ENCODE measurements at places on chromosomes 5 and 9.
A peak's percentile ranks its signal among the peaks of the same experiment; 100 is the strongest.

DNA sequence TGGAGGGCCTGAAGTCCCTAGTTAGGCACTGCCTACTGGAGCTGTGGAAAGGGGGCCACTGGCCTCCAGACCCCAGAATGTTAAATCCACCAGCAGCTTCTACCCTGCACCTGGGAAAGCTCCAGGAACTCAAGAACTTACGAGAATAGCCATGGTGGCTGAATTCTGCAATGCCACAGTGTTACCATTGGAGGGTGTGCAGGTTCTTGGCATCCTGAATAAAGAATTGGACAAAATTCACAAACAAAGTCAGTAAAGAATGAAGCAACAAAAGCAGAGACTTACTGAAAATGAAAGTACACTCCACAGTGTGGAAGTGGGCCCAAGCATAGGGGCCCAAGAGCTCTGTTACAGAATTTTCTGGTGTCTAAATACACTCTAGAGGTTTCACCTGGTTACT is 107.0 kb downstream of the PRDM9 start:
- DNase-seq: no peak

DNA sequence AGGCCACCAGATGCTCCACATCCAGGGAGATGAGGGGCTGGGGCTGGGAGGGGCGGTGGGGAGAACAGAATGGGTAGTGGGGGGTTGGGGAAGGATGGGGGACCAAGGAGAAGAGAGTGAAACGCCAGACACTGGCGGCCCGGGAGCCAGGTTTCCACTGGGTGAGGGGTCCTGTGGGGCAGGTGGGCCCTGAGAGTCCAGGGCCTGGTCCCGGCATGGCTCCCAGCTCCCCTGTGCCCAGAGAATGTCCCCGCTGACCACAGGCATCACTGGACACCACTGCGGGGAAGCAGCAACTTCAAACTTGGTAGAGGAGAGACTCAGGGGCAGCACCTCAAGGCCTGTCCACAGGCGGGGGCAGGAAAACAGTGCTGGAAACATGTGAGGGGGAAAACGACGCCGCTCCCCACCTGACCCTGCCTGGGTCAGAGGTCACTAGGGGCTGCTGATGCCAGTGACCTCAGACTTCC is 13.2 kb downstream of the NINJ1 start:
- no peak for DNase-seq

DNA sequence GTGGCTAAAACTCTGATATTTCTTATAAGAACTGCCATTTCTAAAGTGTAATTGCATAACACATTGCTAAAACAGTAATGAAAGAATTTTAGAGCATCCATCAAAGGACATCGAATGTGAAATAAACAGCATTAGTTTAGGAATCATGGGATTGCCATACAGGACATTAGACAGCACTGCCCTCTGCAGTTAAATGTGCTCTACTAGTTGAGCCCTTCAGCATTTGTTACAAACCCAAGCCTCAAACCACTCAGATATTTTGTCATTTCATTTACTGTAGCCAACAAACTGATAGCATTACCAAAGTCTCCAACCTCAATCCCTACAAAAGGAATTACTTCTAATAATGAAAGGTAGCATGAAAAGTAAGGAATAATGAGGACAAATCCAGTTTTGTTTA is 116.8 kb upstream of the COX7C start:
- DNase-seq: no peak

GRCh38 chr9:29588361-29588760 is 2015.1 kb upstream of the C9orf72 start:
- no peak for DNase-seq

GRCh38 chr5:172751761-172752510 is 19.1 kb downstream of the DUSP1 start:
- DNase-seq: no peak

DNA sequence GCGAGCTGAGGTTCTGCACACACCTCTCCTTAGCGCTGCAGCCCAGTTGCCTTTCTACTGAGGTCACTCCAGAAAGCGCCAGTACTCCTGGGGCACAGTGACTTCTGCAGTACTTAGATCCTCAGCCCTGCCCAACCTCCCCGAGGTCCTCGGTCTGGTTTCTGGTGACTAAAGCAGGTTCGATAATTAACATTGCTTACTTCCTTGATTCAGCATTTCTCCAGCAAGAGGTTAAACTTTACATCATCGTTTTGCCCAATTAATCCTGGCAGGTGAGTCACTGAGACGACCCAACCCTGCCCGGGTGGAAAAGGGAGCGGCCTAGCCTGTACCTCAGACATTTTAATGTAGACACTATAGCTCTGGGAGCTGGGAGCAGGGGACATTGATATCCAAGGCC is 77.6 kb downstream of the PLAC8L1 start:
- no peak for DNase-seq

DNA sequence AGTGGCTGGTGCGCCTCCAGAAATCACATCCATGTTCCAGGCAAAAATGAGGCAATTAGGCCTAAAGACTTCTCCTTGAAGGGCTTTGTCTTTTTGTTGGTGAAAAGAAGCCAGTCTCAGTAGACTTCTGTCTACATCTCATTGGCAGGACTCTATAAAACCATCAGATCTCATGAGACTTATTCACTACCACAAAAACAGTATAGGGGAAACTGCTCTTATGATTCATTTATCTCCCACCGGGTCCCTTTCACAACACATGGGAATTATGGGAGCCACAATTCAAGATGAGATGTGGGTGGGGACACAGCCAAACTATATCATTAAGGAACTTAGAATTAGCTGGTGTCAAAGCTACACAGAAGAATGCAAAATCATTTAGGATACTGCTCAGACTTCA is 77.7 kb upstream of the SNX2 start:
- DNase-seq: no peak

DNA sequence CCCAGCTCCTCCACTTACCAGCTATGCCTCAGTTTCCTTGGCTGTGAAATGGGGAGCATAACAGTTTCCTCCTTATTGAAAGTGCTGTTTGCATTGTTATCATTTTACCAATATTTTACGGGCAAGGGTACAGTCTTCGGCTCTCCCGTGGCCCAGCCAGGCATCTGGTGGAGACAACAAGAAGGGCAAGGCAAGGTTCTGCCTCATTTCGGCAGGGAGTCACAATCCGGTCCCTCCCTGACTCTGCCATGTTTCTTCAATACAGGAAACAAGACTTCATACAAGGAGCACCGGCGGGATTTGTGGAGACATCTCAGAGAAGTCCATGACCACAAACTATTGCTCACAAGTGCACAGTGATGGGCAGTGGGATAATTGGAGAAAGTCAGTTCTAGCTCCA is 174.0 kb downstream of the FGF18 start:
- no peak for DNase-seq

- DNase-seq: peak; percentile 1
Measured at GRCh38 chr5:113663879-113664541, 150.5 kb downstream of the YTHDC2 start.

- no peak for DNase-seq
Measured at GRCh38 chr9:15965246-15965745, 412.5 kb downstream of the CCDC171 start.

- no peak for DNase-seq
Measured at GRCh38 chr5:173778784-173779304, 109.3 kb upstream of the CPEB4 start.

- DNase-seq: no peak
Measured at GRCh38 chr9:131348631-131349521, 45.0 kb upstream of the PRRC2B start.

DNA sequence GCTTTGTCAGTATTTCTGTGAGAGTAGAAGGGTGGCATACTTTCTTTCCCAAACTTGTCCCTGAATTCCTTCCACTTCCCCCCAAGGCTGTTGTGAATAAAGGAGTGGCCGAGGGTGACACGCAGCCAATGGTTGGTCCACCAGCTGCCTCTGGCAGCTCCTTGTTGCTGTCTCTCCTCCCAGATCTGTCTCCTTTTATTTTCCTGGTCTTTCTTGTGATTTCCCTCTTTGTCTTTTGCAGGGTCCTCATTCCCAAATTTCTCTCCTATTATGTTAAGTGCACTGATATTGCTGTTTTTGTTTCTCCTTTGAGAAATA is 137.5 kb upstream of the HMHB1 start:
- no peak for DNase-seq

- DNase-seq: no peak
Measured at GRCh38 chr9:32371279-32371678, 13.2 kb upstream of the ACO1 start.

DNA sequence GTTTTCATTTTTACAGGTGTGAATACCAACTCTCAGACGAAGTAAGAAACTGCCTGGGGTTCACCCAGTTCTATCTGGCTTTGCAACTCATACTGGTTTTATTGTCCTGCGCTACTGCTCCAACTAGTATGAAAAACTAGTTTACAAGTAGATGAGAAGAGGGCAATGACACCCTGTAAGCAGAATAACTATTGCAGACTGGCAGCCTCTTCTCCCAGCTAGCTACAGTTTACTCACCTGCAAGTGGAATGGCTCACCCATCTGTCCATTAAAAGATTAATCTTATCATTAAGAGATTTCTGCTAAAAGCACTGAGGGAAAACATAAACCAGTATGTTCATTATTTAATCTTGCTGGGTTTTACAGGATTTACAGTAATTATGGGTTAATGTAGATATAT is 113.4 kb downstream of the FRMD3 start:
- no peak for DNase-seq

DNA sequence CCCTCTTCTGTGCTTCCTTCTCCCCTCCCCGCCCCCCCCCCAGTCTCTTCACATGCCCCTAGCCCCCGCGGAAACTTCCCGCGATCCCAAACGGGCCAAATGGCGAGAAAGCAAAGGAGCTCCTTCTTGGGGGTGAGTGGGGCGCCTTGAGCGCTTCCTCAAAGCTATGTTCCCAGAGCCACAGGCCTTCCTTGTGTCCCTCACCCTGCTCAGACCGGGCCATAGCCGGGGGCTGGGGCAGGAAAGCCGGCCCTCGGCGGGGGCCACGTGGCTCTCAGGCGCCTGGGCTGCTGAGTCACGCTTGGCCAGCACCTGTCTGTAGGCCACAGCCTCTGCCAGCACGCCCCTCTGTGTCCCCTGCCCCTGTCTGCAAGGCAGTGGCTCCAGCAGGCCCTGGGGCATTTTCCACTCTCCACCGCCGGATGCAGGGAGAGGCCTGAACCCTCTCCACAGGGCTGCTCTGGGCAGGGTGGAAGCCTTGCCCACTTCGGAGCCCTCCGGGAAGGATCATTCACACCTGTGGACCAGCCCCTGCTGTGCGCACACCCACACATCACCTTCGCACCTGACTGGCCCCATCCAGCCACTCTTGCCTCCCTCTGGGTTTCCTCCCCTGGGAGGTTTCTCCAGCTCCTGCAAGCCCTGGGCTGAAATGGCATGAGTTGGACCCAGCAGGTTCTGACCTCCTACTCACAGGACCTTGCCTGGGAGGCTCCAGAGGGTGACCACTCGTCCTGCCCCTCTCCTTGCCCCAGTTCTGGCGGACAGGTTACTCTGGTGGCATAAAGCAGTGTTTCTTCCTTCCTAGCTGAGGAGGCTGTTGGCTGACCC is 1.2 kb upstream of the SQSTM1 start:
- DNase-seq: peak; percentile 45

- no peak for DNase-seq
Measured at GRCh38 chr5:179264053-179264782, 81.0 kb downstream of the ADAMTS2 start.

DNA sequence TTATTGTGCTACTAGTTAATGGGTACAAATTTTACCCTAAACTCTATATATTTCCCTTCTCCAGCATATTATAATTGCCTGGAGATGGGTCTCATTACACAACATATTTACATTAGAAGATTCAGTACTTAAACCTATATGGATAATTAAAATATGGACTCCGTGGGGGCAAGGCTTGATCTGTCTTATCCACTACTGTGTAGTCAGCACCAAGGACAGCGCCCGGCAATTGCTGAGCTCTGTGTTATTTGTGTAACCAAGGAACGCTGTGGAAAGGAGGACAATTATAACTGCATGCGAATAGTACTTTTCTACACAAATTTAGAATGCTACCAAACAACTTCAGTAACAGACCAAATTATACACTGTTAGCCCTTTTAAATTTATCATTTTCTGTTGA is 77.7 kb downstream of the DNAH5 start:
- no peak for DNase-seq

- DNase-seq: no peak
Measured at GRCh38 chr5:137599457-137599856, 100.3 kb upstream of the SPOCK1 start.

DNA sequence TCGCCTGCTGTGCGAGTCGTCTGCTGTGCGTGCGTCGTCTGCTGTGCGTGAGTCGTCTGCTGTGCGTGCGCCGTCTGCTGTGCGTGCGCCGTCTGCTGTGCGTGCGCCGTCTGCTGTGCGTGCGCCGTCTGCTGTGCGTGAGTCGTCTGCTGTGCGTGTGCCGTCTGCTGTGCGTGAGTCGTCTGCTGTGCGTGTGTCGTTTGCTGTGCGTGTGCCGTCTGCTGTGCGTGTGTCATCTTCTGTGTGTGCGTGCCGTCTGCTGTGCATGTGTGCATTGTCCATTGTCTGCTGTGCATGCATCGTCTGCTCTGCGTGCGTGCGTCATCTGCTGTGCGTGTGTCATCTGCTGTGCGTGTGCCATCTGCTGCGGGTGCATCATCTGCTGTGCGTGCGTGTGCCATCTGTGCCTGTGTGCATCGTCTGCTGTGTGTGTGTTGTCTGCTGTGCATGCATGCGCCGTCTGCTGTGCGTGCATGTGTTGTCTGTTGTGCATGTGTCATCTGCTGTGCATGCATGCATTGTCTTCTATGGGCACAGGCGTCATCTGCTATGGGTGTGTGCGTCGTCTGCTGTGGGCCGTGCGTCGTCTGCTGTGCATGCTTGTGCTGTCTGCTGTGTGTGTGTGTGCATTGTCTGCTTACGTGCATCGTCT is 68.6 kb upstream of the IRX4 start:
- DNase-seq: no peak

GRCh38 chr5:17433406-17433805 is 64.6 kb upstream of the TAF11L2 start:
- no peak for DNase-seq

GRCh38 chr9:27489087-27489876 is 34.8 kb upstream of the IFNK start:
- no peak for DNase-seq

All from stimulated activated naive CD4-positive, alpha-beta T cell treated with Interleukin-2 at 50 U/mL for 16 hours (primary cell).